ENCODE measurements at places on chromosomes 1 and 21. TPM values are rescaled to one million over a fixed set of nuclear protein-coding genes. Genes with fewer than 3 reads are reported as not detected.

DNA sequence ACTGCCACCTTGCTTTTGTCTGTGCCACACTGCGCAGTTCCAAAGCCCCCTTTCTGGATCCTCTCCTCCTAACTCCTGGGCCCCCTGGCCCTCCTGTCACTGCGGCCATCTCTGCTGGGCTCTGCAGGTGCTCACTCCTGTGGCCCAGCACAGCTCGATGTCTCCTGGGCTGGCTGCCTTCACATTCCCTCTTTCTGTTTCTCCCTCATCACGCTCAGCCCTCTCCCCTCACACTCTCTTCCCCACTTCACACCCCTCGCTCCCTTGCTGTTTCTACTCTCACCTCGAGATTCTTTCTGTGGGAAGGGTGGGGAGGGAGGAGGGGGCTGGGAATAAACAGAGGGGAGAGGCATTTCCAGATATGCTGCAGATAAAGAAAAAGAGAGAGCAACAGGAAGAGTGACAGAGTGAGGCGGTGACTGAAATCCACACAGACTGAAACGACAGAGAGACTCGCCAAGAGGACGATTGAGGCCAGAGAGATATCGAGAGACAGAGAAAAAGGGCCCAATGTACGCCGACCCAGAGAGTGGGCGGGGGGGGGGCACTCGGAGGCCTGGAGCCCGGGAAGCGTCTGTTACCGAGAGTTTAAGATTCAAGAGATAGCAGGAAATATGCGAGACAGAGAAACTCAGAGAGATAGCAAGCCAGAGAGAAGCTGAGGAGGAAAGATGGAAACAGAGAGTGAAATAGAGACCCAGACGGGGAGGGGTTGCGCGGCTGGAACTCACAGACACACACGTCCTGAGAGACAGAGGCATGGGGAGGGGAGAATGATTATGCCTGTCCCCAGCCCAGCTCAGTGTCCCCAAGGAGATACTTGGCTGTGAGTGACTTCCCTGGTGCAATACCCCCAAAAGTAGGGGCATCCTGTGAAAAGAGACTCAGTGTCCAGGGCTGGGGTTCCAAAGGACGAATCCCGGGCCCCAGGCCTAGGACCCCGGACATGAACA is 666 bp downstream of the CSF3R start:
- DNase-seq, result no peak
- no peaks in the 10 kb centered on the region for H3K4me1 ChIP-seq
- H3K4me3 ChIP-seq, result peak overlapping the region; percentile 15
- H3K27ac ChIP-seq, result peak overlapping the region; percentile 25
- peaks cover 6% of the 10 kb centered on the region for H3K36me3 ChIP-seq

DNA sequence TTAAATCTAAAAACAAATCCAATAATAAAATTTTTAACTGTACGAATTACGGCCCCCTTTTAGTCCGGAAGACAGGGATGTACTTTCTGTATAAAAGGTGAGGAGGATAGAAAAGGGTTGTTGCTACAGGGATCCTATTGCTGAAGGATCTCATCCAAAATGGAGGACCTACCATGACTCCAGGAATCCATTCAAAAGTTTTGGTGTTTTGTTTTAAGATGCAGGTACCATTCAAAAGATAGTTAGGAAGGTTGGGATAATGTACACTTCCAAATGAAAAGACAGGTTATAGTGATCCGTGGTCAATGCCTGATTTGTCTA is 1.3 kb upstream of the ENAH start:
- peaks cover 6% of the 10 kb centered on the region for H3K27me3 ChIP-seq
- peak overlapping the region; percentile 80 for H3K4me3 ChIP-seq
- DNase-seq, result no peak
- H3K4me1 ChIP-seq, result no peaks in the 10 kb centered on the region
- no peaks in the 10 kb centered on the region for H3K36me3 ChIP-seq

GRCh38 chr1:197799271-197799670 is 24.0 kb upstream of the DENND1B start:
- H3K27ac ChIP-seq, result no peak overlapping the region
- no peaks in the 10 kb centered on the region for H3K36me3 ChIP-seq
- no peak overlapping the region for H3K4me3 ChIP-seq
- no peaks in the 10 kb centered on the region for H3K27me3 ChIP-seq

The AMIGO1 gene
- 14.9 TPM for total RNA-seq

GRCh38 chr1:160134791-160135572 is 16.4 kb upstream of the ATP1A4 start:
- DNase-seq, result no peak
- no peaks in the 10 kb centered on the region for H3K27me3 ChIP-seq
- no peaks in the 10 kb centered on the region for H3K4me1 ChIP-seq
- H3K36me3 ChIP-seq, result no peaks in the 10 kb centered on the region

- DNase-seq, result no peak
- H3K36me3 ChIP-seq, result no peaks in the 10 kb centered on the region
- no peak overlapping the region for H3K27ac ChIP-seq
Measured at GRCh38 chr1:180428782-180429695, 73.3 kb downstream of the ACBD6 start.

GRCh38 chr1:208103597-208104513 is 140.3 kb downstream of the PLXNA2 start:
- DNase-seq, result no peak
- no peak overlapping the region for H3K4me3 ChIP-seq
- peaks cover 42% of the 10 kb centered on the region for H3K4me1 ChIP-seq
- peaks cover 5% of the 10 kb centered on the region for H3K36me3 ChIP-seq
- H3K27me3 ChIP-seq, result no peaks in the 10 kb centered on the region
- H3K27ac ChIP-seq, result no peak overlapping the region

- no peak overlapping the region for H3K27ac ChIP-seq
- no peaks in the 10 kb centered on the region for H3K36me3 ChIP-seq
- H3K4me3 ChIP-seq, result no peak overlapping the region
- DNase-seq, result no peak
- no peaks in the 10 kb centered on the region for H3K27me3 ChIP-seq
Measured at GRCh38 chr1:17892851-17893250, 137.7 kb downstream of the ACTL8 start.

The WDR64 gene
- not detected for total RNA-seq

DNA sequence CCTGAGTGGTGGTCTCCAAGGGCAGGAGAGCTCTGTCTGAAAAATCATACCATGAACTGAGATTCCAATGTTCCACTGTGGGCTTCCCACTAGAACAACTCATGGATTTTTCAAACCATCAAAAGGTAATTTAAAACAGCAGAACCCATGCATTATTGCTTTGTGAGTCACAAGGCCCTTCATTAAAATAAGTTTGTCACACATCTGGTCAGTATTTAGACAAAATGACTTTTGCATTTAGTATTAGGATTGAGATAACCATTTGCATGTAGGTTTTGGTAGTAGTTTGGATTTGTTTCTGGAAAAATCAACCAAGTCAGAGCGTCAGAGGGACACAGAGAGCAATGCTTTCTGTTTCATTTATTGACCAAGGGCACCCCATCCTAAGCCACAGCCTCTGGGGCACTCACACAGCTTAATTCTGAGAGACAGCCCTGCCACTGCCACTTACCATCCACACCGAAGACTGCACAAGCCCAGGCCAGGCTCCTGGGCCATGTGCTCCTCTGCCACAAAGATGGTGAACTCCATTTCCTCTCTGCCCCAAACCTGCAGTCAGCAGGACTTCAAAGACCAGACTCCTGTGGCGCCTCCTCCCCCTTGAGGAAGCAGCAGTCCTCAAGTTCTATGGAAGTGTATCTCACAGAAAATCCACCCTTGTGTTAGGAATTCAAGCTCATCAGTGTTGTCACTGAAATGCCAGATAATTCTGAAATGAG is 132.6 kb upstream of the DUSP10 start:
- H3K4me1 ChIP-seq, result no peaks in the 10 kb centered on the region
- DNase-seq, result no peak
- no peaks in the 10 kb centered on the region for H3K27me3 ChIP-seq
- H3K36me3 ChIP-seq, result no peaks in the 10 kb centered on the region

The SPRR2F gene
- total RNA-seq, result not detected

- no peak overlapping the region for H3K27ac ChIP-seq
- no peak overlapping the region for H3K4me3 ChIP-seq
- H3K36me3 ChIP-seq, result no peaks in the 10 kb centered on the region
Measured at GRCh38 chr1:77504986-77505385, 177.5 kb downstream of the ZZZ3 start.

DNA sequence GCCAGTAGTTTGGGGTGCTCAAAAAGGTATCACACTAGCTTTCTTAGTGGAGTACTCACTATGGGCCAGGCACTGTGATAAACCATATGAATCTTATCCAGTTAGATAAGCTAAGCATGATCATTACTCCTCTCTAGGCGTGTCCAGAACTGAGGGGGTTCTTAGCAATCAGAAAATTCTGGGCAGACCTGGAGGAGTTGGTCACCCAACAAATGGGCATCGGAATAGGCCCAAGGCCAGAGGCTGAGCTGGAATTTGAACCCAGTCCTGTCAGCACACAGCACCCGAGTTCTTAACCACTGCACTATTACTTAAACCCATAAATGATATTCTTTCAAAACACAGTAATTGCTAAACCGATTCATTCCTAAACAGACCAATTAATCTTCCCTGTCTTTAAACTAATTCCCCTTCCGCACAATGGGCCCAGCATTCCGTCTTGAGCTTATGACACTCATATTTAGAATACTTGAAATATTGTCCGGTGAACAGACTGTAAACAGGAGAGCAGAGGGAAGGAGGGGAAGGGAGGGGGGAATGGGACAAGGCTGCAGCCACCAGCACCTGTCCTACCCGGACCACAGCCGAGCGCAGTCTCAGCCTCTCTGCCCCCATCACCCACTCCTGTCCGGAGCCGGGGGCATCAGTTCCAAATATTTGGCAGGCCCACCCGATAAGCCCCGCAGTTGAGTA is 113.0 kb upstream of the GADD45A start:
- DNase-seq, result no peak
- H3K4me3 ChIP-seq, result no peak overlapping the region
- no peaks in the 10 kb centered on the region for H3K36me3 ChIP-seq
- H3K27me3 ChIP-seq, result no peaks in the 10 kb centered on the region

GRCh38 chr1:12809933-12810332 is 18.7 kb downstream of the PRAMEF1 start:
- H3K27ac ChIP-seq, result no peak overlapping the region
- H3K4me3 ChIP-seq, result no peak overlapping the region
- H3K27me3 ChIP-seq, result no peaks in the 10 kb centered on the region

GRCh38 chr1:225448146-225448805 is 20.4 kb upstream of the LBR start:
- no peaks in the 10 kb centered on the region for H3K27me3 ChIP-seq
- H3K36me3 ChIP-seq, result no peaks in the 10 kb centered on the region
- peaks cover 27% of the 10 kb centered on the region for H3K4me1 ChIP-seq
- peak overlapping the region; percentile 86 for H3K27ac ChIP-seq
- no peak for DNase-seq
- H3K4me3 ChIP-seq, result no peak overlapping the region

DNA sequence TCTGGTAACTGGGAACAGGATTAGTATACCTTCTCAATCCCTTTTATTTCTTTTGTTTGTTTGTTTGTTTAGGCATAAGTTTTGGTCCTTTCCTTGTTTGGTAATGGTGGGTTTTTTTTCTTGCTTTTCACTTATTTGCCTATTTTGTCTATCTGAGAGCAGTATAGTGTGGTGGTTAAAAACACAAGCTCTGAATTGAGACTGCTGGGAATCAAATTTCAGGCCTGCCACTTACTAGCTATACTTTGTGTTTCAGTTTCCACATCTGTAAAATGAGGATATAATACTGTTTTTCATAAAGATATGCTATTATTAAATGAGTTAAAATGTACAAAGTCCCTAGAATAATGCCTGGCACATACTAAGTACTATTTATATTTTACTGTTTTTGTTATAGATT is 81.6 kb upstream of the IVNS1ABP start:
- no peaks in the 10 kb centered on the region for H3K27me3 ChIP-seq
- no peaks in the 10 kb centered on the region for H3K36me3 ChIP-seq
- no peaks in the 10 kb centered on the region for H3K4me1 ChIP-seq
- H3K27ac ChIP-seq, result no peak overlapping the region
- no peak overlapping the region for H3K4me3 ChIP-seq

GRCh38 chr1:20100632-20101355 is 18.5 kb downstream of the PLA2G2D start:
- peaks cover 5% of the 10 kb centered on the region for H3K27me3 ChIP-seq
- peak; percentile 43 for DNase-seq
- H3K27ac ChIP-seq, result no peak overlapping the region
- no peaks in the 10 kb centered on the region for H3K36me3 ChIP-seq
- no peak overlapping the region for H3K4me3 ChIP-seq
- no peaks in the 10 kb centered on the region for H3K4me1 ChIP-seq

DNA sequence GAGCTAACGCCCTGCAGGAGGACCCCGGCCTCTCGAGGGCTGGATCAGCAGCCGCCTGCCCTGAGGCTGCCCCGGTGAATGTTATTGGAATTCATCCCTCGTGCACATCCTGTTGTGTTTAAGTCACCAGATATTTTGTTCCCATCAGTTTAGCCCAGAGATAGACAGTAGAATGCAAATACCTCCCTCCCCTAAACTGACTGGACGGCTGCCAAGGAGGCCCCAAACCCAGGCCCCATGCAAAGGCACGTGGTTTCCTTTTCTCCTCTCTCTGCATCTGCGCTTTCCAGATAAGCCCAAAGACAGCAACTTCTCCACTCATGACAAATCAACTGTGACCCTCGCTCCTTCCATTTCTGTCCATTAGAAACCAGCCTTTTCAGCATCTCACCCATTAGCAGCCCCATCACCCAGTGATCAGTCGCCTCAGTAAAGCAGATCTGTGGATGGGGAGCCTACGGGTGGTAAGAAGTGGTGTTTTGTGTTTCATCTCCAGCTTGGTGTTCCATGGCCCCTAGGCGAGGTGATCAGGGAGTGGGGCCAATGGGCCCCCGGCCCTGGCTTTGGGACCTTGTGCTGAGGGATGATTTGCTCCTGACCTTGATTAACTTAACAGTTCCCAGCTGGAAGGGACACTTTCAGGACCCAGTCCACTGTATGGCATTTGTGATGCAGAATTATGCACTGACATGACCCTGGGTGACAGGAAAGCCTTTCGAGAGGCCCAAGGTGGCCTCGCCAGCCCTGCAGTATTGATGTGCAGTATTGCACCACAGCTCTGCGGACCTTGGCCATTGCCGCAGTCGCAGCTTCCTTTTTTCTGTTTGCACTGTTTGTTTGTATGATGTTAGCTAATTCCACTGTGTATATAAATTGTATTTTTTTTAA is 5.2 kb downstream of the NPPA start:
- no peak overlapping the region for H3K4me3 ChIP-seq
- peak; percentile 61 for DNase-seq
- H3K27ac ChIP-seq, result no peak overlapping the region
- peaks cover 73% of the 10 kb centered on the region for H3K36me3 ChIP-seq

GRCh38 chr1:147541672-147542568 is 619 bp downstream of the BCL9 start:
- H3K36me3 ChIP-seq, result no peaks in the 10 kb centered on the region
- peak; percentile 62 for DNase-seq
- H3K27ac ChIP-seq, result peak overlapping the region; percentile 93
- H3K4me3 ChIP-seq, result peak overlapping the region; percentile 71

DNA sequence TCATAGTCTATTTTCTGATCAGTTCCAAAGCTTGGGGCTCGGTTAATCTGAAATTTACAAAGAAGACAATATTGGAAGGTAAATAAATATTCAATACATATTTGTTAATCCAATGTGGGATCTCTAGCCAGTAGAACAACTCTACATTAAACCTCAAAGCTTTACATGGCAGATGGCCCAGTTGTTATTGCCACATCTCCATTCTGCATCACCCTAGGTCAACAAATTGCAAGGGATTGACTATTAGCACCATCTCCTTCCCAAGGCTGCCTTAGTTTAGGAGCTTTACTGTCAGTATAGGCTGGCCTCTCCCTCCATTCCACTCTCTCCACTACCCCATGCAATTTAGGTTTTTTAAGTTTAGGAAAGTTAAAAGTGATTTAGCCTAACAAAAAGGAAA is 69.7 kb downstream of the TTLL7 start:
- no peaks in the 10 kb centered on the region for H3K4me1 ChIP-seq

- no peaks in the 10 kb centered on the region for H3K27me3 ChIP-seq
- no peak overlapping the region for H3K27ac ChIP-seq
- no peak for DNase-seq
- H3K36me3 ChIP-seq, result no peaks in the 10 kb centered on the region
- no peaks in the 10 kb centered on the region for H3K4me1 ChIP-seq
Measured at GRCh38 chr1:159339536-159339935, 37.4 kb downstream of the FCER1A start.

The MROH9 gene
- not detected for total RNA-seq

Data from heart left ventricle (tissue), 16 donors.